ENCODE measurements at places on chromosomes 1 and 21.

GRCh38 chr1:10677491-10678391 is 118.7 kb downstream of the CASZ1 start:
- DNase-seq, result no peak

DNA sequence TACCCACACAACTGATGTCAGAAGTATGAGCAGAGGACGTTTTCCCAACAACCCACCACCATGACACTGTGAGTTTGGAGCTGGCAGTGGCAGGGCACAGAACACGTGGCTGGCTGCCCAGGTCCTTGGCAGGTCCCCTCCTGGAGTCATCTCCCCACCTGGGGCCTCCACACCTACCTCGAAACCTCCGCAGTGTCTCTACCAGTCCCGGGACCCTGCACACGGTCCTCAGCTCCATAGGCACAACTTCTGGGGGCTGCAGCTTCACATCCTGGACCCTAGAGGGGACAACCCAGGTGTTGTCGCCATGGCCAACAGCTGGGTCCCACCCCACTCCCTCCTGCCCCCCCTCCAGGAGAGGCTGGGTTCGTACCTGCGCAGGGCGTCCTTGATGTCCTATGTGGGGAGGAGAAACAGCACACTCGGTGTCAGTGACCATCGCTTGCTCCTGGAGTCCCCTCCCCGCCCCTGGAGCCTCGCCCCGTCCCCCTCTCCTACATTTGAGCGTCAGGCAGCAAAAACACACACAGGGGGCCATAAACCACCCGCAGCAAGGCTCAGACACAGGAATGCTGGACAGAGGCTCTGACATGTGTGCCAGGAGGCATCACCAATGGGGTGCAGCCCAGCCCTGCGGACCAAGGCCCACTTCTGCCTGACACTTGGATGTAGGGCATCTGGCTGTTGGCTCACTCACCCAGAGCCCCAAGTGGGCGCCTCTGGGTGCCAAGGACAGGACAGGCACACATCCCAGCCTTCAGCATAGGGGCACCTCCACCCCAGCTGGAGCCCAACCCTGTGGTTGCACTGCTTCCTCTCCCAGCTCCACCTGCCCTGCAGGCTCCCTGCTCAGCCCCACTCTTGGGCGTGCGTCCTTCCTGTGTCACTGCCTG is 9.6 kb downstream of the TRIM11 start:
- no peak for DNase-seq

GRCh38 chr1:26951821-26952497 is 8.3 kb downstream of the KDF1 start:
- DNase-seq, result no peak

DNA sequence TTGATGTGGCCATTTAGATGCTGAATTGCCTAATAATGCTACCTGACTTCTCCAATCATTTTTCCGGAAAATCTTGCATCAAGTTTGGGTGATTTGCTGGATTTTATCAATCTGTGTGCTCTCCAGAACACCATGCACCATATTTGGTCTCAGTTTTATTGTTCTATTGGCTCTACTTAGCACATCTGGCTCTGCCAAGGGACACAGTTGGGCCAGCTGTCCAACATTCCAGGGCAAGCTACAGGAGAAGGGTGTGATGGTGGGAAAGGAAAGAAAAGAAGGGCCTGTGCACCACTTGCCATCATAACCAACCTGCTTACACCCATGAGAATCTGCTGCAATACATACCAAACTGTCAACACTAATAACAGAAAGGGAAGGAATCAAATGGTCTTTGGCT is 90.2 kb upstream of the NFIA start:
- DNase-seq, result no peak

GRCh38 chr1:91583326-91583755 is 82.7 kb downstream of the CDC7 start:
- DNase-seq, result no peak

GRCh38 chr1:102901996-102902395 is 206.3 kb downstream of the COL11A1 start:
- no peak for DNase-seq

All from anterior cingulate cortex (tissue), 58 donors.